ENCODE measurements at places on chromosomes 11 and 22. TPM values are rescaled to one million over a fixed set of nuclear protein-coding genes. Genes with fewer than 3 reads are reported as not detected.

The AIP gene
- total RNA-seq: 75.7 TPM

The SLC25A1 gene
- total RNA-seq: 101 TPM

The ART1 gene
- total RNA-seq: not detected

The CD248 gene
- total RNA-seq: 40.3 TPM

The PRG2 gene
- total RNA-seq: 2.3 TPM

The PRR33 gene
- total RNA-seq: not detected

The HBB gene
- not detected for total RNA-seq

The CCDC81 gene
- total RNA-seq: 12.1 TPM

The LPXN gene
- total RNA-seq: 3.1 TPM
